ENCODE measurements at places on chromosomes 12 and 14.

DNA sequence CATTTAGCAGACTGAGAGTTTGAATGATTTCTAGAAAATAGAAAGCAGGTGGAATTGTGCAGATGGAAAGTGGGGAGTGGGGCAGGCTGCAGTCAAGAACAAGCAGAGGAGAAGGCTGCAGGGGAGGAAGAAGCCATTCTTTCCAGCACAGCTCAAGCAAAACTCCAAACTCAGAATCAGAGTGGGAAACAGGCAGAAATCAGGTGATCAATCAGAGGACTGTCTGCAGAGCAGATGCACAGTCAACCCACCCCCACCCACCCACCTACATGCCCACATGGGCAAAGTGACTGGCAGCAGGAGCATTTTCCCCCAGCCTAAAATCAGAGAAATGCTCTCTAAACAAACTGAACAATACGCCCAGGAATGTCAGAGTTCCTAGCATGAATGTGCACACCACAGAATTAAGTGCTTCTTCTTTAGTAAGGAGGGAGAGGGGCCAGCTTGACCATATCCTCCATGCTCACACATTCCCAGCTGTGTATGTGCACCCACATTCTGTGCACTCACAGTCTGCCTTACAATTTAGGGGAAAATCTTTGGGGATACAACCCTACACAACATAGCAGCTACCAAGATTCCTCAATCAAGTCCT, 194.1 kb upstream of the PLEKHA5 start:
- no peak for DNase-seq

GRCh38 chr12:77299910-77300669, 234.7 kb upstream of the E2F7 start:
- DNase-seq: peak; percentile 82

GRCh38 chr12:120841525-120841924, 62.6 kb downstream of the SPPL3 start:
- DNase-seq: no peak

DNA sequence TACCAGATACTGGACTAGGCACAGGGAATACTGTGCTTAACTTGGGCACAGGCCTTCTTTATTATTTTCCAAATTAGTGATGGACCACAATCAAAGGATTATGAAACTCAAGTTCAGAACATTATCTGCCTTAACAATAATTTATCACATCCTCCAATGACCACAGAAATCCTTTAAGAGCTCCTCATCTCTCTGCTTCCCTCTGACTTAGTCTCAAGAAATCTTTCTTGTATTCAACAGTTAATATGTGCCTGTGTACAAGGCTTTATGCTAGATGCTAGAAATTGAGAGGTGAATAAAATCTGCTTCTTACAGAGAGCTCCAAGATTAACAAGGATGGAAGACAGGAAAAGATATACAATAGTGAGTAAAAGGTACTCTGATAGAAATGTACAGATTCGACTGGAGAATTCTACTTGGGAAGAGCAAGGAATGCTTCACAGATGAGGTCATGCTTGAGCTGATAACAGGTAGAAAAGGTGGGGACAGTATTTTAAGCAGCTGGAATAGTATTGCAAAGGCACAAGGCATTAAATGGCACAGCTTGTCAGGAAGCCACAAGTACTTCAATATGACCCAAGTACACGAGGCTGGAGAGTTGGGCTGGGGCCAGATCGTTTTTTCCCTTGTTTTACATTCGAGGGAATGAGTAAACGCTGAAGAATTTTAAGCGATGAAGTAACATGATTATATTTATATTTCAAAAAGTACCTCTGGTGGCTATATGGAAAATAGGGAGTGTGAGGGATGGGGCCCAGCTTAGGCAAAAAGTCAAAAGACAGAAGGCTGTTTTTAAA, 55.1 kb upstream of the ARID2 start:
- peak; percentile 39 for DNase-seq

- DNase-seq: no peak
These were observed at the start of gene ARID4A for GRCh38 chr14:58298477-58299400. ARID4A (plus strand) TSS chr14:58298555; CDS start chr14:58299855, 1,300 bp downstream.

DNA sequence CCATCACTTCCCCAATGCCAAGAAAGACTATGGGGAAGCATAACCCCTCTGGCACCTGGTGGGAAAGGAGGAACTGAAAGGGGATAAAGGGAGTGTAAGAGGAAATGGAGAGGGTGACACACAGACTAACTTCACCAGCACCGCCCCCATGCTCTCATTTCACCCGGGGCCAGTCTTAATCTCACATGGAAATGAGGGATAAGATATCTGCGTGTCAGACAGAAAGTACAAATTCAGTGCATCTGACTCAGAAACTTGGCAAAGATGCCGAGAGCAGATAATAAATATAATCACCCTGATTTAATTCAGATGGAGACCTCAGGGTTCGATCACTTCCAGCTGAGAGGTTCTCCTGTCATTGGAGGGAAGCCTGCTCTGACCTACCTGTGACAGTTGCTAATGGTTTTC, 191.6 kb downstream of the DUSP6 start:
- DNase-seq: peak; percentile 84

All from RKO (cell line).